Smooth muscle cell of the brain vasculature (primary cell): ENCODE measurements at places on chromosomes 3 and 15.

- no peak for DNase-seq
Measured at GRCh38 chr3:64900156-64900555, 212.4 kb upstream of the ADAMTS9 start.

DNA sequence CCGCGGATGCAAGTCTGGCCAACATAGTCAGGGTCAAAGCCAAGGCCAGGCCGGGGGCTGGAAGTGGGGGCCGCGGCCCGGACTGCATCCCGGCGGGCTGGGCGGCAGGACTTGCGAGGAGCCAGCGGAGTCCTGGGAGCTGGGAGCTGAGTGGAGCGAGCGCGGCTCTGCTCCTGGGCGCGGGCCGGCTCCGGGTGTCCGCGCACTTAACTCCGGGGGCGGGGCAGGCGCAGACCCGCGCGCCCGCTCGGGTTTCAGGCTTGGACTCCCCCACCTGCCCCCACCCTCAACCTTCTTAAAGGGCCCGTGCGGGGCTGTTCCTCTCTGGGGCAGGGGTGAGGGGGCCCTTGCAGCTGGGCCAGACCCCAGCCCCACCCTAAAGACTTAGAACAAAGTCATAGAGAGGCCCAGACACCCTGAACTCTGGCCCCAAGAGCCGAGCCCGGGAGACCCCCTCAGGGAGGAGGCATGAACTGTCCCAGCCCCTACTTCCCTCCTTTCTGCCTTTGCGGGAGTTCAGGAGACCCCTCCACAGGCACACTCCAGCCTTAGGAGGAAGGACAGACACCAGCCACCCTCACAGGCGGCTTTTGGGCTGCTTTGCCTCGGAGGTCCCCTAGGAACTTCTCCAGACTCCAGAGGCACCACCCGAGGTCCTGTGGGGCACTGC lies at the start of gene CSPG4:
Gene CSPG4, minus strand, starts transcription at position 181 of the 670 bp plus-strand sequence. Its CDS starts 93 bp downstream, at position 88.
- no peak for DNase-seq

GRCh38 chr3:169250000-169250399 lies 413.5 kb downstream of the MECOM start:
- DNase-seq, result no peak

- DNase-seq, result no peak
Measured at GRCh38 chr15:23642413-23643044, 5.1 kb downstream of the MAGEL2 start.

DNA sequence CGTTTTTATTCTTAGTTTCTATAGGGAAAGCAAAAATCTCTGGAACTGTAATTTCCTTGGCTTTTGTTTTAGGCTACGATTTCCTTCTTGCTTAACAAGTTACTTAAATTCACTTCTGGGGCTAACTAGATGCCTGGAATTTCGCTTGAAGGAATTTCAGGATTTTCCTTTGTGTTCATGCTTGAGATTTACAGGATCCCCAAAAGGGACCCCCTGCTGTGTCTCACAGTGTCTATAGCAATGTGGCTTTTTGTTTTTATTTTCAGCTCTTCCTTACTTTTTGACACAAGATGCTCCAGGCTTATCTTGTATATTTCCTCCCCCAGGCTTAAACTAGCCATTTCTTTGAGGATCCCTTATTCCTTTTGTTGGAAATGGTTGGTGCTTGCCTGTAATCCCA lies 95.5 kb upstream of the DPPA4 start:
- no peak for DNase-seq

DNA sequence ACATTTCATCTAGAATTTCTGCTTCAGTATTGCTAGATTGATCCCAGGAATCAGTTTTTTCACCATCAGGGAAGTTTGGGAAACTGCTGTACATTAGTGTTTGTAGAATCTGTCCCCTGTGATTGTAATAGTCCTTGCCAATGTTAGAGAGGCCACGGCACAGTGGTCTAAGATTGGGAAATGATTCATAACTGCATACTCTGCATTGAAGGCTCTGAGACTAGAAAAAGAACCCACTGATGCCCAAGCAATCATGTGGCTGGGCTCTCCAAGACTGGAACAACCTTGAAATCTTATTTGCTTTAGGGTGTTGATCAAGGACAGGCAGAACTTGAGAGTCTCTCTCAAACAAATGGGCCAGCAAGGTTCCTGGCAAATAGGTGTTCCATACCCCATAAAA lies 245.6 kb upstream of the LRTM1 start:
- no peak for DNase-seq

DNA sequence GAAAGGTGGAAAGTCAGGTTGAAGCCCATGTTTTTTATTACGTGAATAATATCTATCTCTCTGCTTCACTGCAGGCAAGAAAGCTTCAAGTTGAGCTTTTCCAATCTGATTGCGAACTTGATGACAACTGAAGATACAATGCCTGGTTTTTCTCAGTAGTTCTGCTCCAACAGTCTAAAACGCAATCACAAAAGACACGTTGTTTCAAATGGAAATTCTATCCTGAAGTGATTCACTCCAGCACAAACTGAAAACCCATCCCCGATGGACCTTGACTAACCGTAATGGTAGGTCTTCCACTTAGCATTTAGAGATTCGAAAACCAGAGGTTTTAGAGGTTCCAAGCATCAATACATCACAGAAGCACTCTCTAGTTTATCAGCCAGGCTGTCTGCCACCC lies 10.6 kb downstream of the B4GALT4 start:
- no peak for DNase-seq

GRCh38 chr15:35305946-35306345 lies 220.9 kb upstream of the NANOGP8 start:
- no peak for DNase-seq

- no peak for DNase-seq
Measured at GRCh38 chr15:40902605-40903561, 8.6 kb downstream of the VPS18 start.

DNA sequence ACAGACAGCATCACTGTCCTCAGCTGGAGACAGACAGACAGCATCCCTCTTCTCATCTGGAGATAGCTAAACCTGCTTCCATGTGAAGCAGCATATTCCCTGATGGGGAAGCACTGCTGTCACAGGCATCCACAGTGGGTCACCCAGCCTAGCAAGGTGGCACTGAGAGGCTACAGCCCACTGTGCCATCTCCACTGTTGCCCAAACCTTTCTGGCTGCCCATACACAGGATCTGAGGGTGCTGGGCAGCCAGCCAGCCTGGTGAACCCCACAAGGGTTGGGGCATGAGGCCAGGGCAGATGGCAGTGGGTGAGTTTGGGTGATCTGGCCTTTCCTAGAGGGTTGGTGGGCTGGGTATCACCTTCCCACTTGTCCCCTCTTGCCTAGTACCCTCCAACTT lies 11.7 kb downstream of the CHST13 start:
- no peak for DNase-seq

- DNase-seq, result no peak
Measured at GRCh38 chr15:29432191-29433049, 162.8 kb upstream of the NSMCE3 start.

- DNase-seq, result no peak
Measured at GRCh38 chr3:123319760-123320159, 118.0 kb downstream of the SEC22A start.

- no peak for DNase-seq
Measured at GRCh38 chr3:3127432-3128010, 781 bp downstream of the TRNT1 start.

DNA sequence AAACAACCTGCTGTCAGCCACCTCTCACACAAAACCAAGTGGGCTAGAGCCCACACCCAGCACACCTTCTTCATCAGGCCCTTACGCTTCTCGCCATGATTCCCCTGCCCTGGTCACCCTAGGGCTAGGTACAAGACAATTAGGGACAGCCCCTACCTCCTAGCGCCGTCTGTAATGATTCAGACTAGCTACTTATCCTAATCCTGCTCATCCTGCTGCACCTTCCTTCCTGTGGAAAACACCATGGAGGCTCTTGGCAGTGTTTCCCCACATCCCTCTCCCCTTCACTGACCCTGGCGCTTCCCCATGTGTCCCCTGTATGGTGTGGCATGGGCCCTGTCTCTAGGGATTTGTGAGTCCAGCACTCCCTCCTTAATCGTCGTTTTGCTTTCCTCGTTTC lies 39.6 kb upstream of the ICE2 start:
- no peak for DNase-seq

- DNase-seq, result no peak
Measured at GRCh38 chr3:158920371-158920770, 118.5 kb downstream of the MFSD1 start.

- DNase-seq, result peak; percentile 89
Measured at GRCh38 chr3:102181175-102181920, 253.5 kb upstream of the ZPLD1 start.

DNA sequence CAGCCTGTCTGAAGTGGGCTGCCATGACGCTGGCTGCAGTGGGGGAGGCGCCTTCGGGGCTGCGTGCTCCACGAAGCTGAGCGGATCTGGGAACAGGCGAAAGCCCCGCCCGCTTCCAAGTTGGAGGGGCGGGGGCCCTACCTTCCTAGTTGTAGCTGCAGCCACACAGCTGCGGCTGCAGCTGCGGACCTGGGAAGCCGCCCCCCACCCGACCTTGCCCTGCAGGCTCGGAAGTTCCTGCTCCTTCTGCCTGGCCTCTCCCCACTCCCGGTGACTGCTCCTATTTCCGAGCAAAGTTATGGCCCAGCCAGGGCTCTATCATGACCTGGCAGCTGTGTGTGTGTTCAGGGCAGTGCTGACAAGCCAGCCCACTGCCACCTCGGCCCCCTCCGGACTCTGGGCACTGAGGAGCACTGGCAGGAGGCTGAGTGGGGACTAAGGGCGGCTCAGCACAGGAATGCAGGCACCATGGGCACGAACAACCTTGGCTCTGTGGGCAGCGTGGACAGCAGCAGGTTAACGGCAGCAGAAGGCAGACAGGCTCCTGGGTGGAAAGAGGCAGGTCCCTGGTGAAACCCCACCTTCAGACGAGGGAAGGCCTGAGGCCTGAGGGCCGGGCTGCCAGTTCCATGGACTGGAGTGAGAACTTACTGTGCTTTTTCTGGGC lies 352.4 kb upstream of the TMCO5A start:
- no peak for DNase-seq

DNA sequence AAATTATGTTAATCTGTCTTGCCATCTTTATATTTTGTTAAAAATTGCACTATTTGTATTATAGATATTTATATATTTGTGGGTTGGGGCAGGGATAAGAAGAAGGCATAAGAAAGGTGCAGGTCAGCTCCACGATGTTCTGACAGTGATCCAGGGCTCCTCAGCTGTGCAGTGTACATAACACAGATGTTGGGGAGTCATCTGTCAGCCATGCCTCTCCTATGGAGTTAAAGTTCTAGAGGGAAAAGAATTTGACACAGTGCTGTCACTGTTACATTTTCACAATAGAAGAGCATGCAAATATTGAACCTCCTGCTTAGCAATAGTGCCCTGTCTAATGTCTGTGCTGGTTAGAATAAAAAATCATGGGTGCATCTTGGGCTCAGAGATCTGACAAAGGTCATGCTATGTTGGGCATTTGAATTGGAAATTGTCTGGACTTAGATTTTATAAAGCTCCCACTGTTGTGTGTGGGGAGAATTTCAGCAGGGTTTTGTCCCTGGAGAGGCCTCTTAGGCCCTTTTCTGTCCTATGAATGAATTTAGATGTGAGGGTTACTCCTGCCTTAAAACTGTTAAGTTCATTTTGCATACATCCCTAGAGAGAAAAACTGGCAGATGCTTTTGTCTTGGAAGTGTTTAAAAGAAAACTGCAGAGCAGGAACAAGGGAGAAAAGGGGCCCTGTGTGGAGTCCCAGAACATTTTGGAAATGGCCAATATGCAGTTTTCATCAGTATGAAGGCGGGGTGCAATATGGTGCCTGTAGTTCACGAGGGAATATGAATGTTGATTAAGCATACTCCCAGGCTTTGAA lies 20.4 kb downstream of the CDIN1 start:
- no peak for DNase-seq

GRCh38 chr15:47670365-47670764 lies 46.9 kb upstream of the SEMA6D start:
- no peak for DNase-seq

DNA sequence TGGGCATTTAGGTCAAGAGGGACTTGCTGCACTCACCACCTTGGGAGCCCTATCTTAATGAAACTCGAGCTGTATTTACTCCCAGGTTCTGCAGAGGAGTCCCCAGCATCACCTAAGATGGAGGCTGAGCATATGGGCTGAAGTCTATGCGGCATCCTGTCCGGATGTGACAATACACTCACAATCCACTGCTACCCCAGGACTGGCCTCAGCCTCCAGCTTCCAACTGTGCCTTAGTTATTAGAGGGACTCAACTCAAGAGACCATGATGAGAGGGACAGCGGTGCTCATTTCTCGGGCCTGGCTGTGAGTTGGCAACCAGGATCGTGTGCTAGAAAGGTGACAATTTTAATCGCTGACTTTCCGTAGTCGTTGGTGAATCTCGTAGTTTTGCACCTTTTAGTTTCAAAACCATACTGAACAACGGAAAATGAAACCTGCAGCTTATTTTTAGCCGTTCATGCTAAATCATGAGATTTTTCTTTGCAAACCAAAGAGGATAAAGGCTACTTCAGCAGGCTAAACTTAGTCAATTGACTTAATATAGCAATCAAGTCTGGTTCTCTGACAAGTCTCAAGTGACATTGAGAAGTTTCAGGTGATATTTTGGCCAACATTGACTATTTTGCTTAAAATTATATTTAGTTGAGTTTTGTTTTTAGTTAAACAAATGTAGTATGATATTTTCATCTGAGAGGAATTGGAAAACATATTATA lies 11.1 kb downstream of the ZBTB38 start:
- DNase-seq, result no peak

- no peak for DNase-seq
Measured at GRCh38 chr3:58148049-58148448, 62.7 kb downstream of the DNASE1L3 start.

GRCh38 chr3:63706321-63707085 lies 54.0 kb downstream of the SNTN start:
- no peak for DNase-seq

- peak; percentile 24 for DNase-seq
Measured at GRCh38 chr3:179100652-179101051, 29.0 kb upstream of the ZMAT3 start.

DNA sequence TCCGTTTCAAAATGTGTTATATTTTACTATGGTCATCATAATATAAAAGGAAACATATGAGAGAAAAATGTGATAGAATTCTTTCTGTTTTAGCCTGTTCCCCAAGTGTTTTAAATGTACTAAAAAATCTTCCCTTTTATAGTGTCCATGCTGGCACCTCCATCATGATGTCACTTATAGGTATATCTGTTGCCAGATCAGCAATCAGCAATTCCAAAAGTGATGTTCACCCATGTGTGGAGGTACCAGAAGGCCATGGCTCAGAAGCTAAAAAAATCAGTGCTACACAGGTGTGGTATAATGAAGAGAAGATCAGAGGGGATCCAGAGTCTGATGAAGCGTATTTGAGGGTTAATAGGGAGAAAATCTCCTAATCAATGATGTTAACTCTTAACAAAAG lies 1.1 kb upstream of the GPR15 start:
- no peak for DNase-seq
